ENCODE measurements at places on chromosomes 3 and 15.

- DNase-seq: peak; percentile 73
Measured at GRCh38 chr3:187777331-187777941, 32.2 kb upstream of the BCL6 start.

DNA sequence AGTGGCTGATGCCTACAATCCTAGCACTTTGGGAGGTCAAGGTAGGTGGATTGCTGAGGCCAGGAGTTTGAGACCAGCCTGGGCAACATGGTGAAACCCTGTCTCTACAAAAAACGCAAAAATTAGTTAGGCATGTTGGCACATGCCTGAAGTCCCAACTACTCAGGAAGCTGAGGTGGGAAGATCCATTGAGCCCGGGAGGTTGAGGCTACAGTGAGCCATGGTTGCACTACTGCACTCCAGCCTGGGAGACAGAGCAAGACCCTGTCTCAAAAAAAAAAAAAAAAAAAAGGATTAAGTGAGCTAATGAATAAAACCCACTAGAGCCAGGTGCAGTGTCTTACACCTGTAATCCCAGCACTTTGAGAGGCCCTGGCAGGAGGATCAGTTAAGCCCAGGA lies 6.7 kb upstream of the SEC11A start:
- DNase-seq: no peak

- no peak for DNase-seq
Measured at GRCh38 chr15:23083115-23083514, 43.7 kb upstream of the TUBGCP5 start.

DNA sequence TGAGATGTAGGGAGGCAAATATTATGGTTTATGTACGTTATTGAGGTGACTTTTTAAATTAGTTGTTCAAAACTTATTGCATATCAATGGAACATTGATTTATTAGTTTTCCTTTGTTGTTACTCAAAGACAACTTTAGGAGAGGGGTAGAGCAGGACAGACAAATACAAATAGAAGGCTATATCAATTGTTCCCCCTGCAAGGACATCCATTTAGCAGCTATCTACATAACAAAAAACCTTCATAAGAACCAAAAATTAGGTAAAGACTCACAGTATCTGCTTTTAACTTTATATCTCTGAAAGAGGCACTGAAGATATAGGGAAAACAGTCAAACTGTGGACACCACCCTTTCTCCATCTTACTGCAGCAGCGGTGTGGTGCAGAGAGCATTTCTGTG lies 958.8 kb downstream of the DIPK2A start:
- no peak for DNase-seq

- no peak for DNase-seq
Measured at GRCh38 chr3:67362686-67363085, 291.7 kb downstream of the SUCLG2 start.

GRCh38 chr3:112456147-112456546 lies 43.1 kb downstream of the BTLA start:
- DNase-seq: no peak

GRCh38 chr3:37219266-37219665 lies 44.9 kb upstream of the LRRFIP2 start:
- no peak for DNase-seq

- DNase-seq: no peak
Measured at GRCh38 chr3:99854756-99855298, 37.2 kb downstream of the CMSS1 start.

GRCh38 chr15:95565016-95565600 lies 765.4 kb upstream of the NR2F2 start:
- no peak for DNase-seq
